ENCODE measurements at places on chromosomes 5 and 9.
A peak's percentile ranks its signal among the peaks of the same experiment; 100 is the strongest.

DNA sequence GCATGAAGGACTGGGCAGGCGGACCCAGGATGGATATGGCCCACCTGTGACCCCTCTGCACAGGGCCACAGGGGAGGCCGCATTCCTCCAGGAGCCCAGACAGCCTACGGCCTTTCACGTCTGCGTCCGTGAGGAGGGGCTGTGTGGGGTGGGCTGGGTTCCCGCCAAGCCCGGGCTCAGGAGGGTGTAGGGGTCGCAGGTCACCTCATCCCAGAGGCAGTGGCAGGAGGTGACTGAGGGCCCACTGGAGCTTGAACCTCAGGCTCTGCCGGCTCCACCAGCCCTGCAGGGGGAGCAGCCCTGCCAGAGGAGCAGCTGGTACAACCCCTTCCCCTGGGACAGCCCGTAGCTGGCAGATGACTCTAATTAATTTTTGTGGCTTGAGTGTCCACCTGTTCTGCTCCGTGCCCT, 40.7 kb upstream of the CACNA1B start:
- no peak for DNase-seq

GRCh38 chr9:121498487-121499176, 1.0 kb downstream of the GGTA1 start:
- no peak for DNase-seq

DNA sequence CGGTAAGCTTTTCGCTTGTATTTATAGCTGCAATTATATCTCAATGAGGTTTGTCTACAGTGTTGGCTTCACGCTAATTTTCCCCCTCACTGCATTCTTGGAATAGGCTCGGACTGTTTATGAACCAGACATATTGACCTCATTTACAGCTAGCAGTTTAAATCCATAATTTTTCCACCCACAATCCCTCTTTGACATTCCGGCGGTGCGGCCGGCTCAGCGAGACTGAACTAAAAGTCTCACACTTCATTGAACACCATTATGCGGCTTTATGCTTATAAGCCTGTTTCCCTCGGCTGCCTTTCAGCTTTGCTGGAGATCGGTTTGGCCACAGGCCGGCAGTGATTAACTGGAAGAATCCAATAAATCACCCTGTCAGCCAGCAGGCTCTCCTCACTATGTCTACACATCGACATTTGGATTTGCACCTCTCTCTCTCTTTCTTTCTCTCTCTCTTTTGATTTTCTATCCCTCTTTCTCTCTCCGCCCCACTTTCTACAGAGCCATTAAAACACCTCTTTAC, 315.0 kb upstream of the TLE4 start:
- DNase-seq = no peak

DNA sequence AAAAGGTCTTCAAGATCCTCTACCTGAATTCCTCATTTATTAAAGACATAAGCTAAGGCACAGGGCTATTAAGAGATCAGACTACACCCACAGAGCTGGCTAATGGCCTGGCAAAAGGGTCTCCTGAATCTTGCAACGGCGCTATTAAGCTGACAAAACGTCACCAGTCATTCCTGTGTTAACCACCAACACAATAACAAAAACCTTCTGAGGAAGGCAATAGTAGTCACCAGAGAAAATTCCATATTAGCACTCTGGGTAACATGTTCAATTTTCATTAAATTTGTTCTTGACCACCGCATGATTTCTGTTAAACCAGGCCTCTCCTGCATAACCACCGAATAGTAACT, 77.0 kb downstream of the GNAQ start:
- DNase-seq = no peak

GRCh38 chr5:65141493-65141892, 340.2 kb downstream of the ADAMTS6 start:
- no peak for DNase-seq

DNA sequence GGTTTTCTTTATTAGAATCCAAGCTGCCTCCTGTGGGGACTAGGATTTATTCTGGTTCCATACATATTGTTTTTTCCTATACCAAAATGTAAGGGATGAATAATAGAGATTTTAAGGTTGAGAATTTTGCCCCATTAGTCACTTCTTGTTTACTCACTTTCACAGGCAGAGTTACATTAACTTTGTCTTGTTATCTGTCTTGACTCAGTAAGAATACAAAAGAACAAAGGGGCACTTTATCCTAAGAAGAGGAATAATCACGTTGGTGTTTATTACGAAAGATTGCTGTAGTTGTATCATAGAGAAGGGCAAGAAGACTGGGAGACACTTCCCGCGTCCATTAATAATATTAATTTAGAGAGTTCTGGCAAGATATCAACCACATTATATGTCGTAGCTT, 599.7 kb upstream of the FTMT start:
- DNase-seq = no peak

GRCh38 chr9:73173557-73174329, 22.1 kb downstream of the ANXA1 start:
- no peak for DNase-seq

DNA sequence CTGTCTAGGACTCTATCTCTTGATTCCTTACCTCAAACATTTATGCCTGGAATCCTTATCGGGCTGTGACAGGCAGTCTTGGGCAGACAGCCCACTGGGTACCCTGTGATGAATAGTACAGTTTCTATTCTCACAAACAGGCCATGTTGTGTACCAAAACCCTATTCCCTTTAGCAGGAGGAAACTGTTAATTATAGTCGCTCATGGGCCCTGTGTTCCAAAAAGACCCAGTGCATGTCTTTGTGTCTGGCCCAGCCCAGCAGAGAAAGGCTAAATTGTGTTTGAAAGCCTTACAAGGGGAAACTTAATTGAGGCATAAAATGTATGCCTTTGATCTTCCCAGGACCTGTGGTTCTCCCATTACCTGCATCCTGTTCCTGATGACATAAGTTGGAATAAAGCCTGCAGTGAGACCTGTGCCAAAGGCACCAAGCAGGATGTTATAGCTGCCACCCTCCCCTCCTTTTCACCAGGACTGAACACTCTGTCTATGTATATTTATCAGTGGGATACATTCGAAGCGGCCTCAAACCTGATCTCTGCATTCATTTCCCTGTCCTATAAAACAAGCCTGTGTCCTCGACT, 43.3 kb downstream of the TLR4 start:
- DNase-seq = no peak

DNA sequence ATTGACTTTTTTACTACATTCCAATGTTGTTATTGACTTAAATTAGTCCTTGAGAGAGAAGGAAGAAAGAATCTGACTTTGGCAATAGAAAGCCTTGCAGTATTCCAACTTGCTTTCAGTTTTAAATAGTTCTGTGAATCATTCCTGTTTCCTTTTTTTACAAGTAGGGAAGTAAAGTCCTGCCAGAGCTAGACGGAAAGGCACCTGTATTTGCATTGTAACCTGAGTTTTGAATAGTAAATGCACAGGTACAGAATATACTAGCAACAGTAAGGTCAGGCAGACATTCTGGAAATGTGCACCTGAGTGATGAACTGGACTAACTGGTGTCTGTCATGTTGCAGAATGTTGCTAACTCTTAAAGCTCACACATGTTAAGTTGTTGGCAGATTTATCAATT, 100.9 kb downstream of the PRKACG start:
- DNase-seq = no peak

DNA sequence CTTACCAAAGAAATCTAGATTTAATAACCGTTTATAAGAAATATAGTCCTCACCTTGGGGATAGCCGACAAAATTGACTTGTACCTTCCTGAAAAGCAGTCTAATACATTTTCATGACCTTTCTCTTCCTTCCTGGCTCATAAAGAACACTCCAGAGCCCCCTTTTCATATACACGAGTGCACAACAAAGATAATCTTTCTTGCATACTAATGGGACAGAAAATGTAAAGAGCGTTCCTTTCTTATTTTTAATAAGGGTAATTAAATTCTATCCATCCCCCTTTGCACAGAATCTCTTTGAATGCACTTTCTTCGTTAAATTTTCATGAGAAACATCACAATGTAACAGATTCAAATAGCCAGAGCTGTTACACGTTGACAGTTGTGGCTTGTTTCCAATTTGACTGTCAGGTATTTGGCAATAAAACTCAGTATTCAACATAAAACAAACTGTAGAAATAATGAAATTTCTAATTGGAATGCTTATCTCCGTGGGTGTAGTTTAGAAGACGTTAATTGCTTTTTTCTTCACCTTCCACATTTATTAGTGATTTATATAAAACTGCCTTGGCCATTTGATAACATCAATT, 732.3 kb upstream of the DMAC1 start:
- DNase-seq = no peak

- no peak for DNase-seq
Observed at GRCh38 chr9:80369641-80370040, 797.9 kb downstream of the TLE4 start.

- peak; percentile 38 for DNase-seq
Observed at GRCh38 chr9:35903049-35903448, 3.0 kb upstream of the HRCT1 start.

GRCh38 chr5:97979740-97980139, 793.7 kb upstream of the RGMB start:
- no peak for DNase-seq

- DNase-seq = no peak
Observed at GRCh38 chr9:132638240-132638639, 31.5 kb downstream of the DDX31 start.

- DNase-seq = no peak
Observed at GRCh38 chr5:174717826-174718455, 6.4 kb upstream of the MSX2 start.

DNA sequence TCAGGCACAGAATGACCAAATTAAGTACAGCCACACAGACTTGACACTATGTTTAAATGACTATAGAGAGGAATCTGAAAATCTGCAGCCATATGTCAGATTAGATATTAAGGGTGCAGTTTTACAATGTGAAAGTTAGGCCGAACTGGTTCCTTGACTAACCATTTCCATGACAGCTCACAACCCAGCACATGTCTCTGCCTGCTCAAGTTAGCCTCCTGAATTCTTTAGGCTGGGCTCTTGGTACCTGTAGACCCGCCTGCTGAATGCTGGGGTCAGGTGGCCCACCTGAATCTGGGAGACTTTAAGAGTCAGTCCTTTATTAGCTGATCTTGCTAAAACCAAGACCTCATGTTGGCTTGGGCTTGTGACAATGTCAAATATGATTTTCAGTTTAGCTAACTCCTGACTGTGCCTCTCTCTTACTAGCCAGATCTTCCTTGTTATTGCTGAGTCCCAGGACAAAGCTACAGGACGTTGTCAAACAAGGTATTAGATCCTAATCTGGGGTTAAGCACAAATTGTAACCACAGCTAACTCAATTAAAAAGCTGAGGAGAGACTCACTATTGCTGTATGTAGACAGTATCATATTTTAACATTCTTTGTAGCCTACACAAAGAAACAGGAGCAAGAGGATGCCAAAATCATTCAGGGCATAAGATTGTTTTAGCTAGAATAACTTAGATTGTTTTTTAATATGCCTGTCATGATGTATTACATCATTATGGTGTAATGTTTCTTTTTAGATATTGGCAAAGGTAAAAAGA, 490.9 kb downstream of the SEMA5A start:
- DNase-seq = no peak

- DNase-seq = no peak
Observed at GRCh38 chr9:127181595-127182190, 59.3 kb upstream of the ANGPTL2 start.

DNA sequence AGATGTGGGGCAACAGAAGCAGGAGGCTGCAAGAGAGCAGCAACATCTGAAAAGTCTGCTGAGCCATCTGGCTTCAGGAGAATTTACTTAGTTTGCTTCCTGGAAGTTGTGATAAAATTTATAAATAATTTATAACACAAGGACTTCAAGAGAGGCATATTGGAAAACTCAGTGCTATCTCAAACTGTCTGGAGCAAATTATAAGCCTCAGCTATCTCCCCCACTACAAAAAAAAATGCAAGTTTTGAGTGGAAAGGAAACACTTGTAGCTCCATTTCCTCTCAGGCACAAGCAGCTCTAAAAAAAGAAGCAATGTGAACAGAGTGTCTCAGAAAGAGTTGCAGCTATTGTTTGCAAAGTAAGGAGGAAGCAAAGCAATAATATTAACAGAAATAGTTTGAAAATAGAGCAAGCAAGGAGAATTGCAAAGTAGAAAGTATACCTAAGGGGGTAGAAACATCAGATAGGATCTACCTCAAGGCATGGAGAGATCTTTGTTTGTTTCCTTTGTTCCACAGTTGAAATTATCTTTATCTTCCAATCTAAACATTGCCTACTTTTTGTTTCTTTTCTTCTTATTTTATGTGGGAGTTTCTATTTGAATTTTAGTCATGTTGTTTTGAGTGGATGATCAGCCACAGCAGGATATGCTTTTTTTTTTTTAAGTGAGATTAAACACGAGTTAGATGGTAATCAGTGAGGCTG, 55.9 kb upstream of the IL6ST start:
- DNase-seq = no peak

GRCh38 chr5:179747811-179748210, 15.2 kb downstream of the MAML1 start:
- no peak for DNase-seq

- DNase-seq = peak; percentile 15
Observed at GRCh38 chr5:133610489-133611356, 1.6 kb downstream of the FSTL4 start.

DNA sequence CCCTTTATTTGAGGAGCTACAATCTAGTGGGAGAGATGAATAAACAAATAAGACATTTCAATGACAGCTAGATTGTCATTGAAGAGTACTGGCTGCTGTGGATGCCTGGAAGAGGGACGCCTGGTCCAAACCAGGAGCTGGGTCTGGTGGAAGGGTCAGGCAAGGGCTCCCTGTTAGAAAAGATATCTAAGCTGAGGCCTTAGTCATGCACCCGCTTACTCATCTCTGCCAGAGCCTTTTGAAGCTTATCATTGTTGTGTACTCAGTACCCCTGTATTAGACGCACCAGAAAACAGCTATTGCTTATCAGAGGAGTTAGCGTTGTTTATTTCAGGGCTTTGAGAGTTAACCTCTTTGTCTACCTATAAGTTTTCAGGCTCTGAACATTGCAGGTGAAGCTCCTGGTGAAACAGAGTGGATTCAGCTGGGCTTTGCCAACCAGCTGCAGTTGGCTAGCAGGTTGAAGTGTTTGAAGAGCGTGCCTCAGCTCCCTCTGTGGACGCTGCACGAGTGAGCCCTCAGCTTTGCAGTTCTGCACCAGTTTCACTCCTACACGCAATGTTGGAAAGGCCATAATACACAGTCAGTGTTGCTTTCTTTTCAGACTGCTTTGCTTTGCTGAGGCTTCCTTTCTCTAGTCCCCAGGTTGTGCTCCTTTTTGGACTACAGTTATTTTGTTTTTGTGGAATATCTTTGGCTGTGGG, 5.6 kb upstream of the GPR151 start:
- no peak for DNase-seq

DNA sequence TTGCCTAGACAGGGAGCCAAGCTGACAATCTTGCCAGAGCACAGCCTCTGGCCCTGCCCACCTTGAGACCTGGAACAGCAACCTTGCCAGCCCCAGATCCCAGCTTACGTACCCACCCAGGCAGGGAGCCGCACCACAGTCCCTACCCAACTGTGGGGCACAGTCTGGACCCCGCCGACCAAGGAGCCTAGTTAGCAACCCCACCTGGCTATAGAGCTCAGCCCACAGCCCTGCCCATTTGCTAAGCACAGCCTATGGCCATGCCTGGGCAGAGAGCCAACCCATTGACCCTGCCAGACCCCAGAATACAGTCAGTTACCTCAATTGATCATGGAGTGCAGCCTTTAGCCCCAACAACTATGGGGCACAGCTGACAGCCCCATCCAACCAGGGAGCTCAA, 97.9 kb upstream of the SH3GL2 start:
- no peak for DNase-seq

Measured in activated T-cell treated with anti-CD3 and anti-CD28 coated beads for 24 hours (primary cell).